ENCODE measurements at places on chromosomes 5 and 9.

DNA sequence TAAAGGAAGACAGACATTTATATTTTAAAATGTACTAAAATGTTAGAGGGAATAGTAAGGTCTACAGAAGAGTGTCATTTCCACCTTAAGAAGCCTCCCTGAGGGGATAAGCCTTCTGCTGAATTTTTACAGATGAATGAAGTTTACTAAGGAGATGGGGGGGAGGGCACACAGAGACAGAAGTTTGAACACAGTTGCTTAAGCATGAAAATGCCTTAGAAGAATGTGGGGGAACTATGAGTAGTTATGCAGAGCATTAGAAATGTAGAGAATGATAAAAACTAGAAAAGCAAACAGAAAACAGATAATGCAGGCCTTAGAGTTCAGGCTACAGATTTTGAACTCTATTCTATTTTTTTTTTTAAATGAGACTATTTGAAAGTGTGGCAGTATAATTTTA, 232.2 kb upstream of the VLDLR start:
- DNase-seq: no peak

DNA sequence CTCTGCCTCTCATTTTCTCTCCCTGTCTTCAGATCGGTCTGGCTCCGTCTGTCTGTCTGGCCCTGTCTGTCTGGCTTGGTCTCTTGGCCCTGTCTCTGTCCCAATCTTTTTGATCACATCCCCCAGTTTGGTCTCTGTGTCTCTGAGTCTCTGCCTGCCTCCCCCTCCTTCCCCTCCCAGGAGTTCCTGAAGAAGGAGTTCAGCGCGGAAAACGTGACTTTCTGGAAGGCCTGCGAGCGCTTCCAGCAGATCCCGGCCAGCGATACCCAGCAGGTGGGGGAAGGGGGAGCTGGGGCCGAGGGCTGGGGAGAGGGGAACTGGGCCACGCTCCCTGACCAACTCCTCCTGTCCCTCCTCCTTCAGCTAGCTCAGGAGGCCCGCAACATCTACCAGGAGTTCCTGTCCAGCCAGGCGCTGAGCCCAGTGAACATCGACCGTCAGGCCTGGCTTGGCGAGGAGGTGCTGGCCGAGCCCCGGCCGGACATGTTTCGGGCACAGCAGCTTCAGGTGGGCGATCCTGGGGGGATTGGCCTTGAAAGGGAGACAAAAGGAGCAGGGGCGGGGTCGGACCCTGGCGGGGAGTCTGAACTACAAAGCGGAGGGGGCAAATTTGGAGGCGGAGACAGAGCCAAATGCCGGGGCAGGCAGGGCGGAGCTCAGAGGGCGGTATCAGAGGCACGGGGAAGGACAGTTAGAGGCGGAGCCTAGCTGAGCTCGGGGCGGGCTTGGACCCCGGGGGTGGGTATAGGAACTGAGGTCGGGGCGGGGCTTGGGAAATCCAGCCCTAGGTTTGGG, 9.0 kb downstream of the RGS14 start:
- DNase-seq: no peak

GRCh38 chr9:76799473-76799872, 35.2 kb downstream of the PCA3 start:
- no peak for DNase-seq

DNA sequence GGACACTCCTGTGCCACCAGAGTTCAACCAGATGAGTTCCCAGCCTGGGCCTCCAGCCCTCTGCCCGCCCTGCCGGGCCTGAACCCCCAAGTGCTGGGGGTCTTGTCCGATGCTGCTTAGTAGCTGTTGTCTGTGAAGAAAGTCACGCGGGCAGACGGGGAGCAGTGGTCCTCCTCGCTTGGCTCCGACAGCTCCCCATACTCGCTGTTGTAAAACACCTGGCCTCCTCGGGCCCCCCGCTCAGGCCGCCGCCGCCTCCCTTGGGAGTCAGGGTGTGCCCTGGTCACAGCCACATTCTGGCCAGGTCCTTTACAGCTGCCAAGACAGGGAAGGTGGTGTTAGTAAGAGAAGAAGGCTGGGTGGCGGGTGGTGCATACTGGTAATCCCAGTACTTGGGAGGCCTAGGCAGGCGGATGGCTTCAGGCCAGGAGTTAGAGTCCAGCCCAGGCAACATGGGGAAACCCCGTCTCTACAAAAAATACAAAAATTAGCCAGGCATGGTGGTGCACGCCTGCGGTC, 11.8 kb upstream of the SCGB3A1 start:
- no peak for DNase-seq

- no peak for DNase-seq
Measured at GRCh38 chr9:121371495-121372061, 1.5 kb upstream of the STOM start.

GRCh38 chr5:74647096-74647495, 6.6 kb upstream of the ENC1 start:
- no peak for DNase-seq

- no peak for DNase-seq
Measured at GRCh38 chr9:106753155-106753671, 109.8 kb upstream of the ZNF462 start.

DNA sequence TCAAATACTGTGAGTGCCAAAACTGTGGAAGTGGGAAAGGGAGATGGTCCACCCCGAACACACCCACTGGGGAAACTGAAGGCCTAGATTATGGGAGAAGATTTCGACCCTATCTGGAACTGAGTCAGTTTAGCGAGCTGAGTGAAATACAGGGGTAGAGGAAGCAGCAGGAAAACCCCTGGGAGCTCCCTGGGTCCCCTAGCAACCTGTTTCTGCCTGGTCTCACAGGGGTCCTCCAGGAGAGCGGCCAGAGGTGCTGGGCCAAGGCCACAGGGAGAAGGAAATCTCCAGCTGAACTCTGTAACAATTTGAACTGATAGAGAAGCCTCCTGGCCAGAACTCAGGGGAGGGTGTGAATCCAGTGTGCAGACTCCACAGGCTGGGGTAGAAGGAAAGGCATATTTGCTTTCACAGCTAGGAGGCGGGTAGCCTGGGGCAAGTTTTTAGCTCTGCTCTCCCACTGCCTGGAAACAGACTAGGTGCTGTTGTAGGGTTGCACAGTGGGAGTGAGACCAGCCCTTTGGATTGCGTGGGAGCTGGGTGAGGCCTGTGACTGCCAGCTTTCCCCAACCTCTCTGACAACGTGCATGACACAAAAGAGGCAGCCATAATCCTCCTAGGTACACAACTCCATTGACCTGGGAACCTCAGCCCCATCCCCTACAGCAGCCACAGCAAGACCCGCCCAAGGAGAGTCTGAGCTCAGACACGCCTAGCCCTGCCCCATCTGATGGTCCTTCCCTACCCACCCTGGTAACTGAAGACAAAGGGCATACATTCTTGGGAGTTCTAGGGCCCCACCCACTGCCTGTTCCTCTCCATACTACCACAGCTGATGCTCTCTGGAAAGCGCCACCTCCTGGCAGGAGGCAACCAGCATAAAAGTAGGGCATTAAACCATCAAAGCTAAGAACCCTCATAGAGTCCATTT, 78.8 kb upstream of the GPBP1 start:
- no peak for DNase-seq

DNA sequence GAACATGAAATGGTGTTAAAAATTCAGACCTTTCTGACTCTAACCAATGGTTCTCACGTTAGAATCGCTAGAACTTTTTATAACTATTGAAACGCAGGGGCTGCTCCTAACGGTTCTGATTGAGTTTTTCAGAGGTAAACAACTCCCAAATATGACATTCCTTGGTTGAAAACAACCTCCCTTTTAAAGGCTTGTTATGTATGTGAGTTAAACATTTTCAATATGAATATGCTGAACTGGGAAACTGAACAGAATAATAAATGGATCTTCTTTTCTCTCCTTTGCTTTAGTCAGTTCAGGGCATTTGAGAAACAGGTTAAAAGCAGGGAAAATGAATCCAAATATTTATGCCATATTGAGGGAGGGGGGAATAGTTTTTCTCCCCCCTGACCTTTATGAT, 13.2 kb upstream of the DPYSL3 start:
- no peak for DNase-seq

GRCh38 chr9:16074963-16075362, 522.1 kb downstream of the CCDC171 start:
- no peak for DNase-seq

- DNase-seq: no peak
Measured at GRCh38 chr5:157555037-157555640, 20.4 kb downstream of the ADAM19 start.

DNA sequence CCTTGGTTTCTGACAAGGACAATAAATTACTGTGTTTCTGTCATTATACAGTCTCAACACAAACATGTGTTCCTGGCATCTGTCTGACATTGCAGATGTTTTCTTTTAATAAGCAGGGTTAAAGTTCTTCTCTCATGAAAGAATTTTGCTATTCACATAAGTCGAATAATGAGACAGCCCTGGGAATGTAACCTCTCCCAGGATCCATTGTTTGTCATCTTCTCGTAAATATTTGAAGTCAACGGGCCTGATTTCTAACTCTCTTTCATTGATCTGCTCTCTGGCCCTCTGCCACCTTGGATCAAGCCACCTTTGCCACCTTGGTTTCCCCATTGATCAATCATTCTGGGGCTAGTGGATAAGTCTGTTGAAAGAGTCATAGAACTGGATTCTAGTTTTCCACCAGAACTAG, 12.9 kb upstream of the CAST start:
- DNase-seq: no peak

DNA sequence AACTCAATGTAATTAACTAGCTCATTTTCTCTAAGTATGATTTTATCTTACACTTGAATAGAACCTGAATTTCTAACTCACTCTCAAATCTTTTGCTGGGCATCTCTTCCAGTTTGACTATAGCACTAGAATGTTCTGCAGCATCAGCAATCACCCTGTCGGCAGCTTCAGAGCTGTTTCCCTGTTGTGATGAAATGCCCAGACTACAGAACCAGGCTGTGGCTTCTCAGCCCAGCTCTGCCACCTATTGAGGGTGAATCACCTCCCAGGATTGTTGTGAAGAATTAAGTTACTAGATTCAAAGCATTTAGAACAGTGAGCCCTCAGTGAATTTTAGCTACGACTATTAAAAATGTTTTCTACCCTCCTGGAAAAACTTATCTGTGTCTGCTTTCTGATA, 90.4 kb upstream of the ANKRD55 start:
- DNase-seq: no peak

DNA sequence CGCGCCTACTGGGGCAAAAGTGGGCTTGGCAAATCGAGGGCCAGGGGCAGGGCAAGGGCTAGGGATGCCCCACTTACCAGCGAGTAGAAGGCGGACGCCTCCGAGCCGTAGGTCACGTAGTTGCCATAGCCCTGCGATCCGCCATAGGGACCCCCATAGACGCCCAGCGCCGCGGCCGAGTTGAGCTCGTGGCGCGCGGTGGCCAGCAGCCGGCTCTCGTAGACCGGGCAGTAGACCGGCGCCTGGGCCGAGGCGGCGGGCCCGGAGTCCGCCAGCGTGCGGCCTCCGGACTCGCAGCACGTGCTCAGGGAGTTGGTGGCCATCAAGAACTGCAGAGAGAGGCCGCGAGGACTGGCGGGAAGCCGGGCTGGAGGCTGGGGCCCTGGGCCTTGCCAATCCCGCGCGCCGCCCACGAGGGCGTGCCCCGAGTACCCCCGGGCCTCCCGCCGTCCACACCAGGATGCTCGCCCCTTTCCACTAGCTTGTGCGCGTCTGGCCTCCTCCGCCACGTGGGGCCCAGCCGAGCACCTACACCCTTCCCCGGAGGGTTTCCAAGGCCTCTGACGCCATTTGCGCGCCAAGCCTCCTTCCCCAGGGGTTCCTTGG, 891 bp downstream of the IRX4 start:
- DNase-seq: no peak

- no peak for DNase-seq
Measured at GRCh38 chr5:72255237-72255636, 64.8 kb downstream of the MRPS27 start.

Measured in stimulated activated CD8-positive, alpha-beta memory T cell treated with anti-CD3 and anti-CD28 coated beads, Interleukin-7, amount 100 ng/mL, for 1 hour (primary cell).